ENCODE measurements at places on chromosomes 6 and 20.
A peak's percentile ranks its signal among the peaks of the same experiment; 100 is the strongest.

DNA sequence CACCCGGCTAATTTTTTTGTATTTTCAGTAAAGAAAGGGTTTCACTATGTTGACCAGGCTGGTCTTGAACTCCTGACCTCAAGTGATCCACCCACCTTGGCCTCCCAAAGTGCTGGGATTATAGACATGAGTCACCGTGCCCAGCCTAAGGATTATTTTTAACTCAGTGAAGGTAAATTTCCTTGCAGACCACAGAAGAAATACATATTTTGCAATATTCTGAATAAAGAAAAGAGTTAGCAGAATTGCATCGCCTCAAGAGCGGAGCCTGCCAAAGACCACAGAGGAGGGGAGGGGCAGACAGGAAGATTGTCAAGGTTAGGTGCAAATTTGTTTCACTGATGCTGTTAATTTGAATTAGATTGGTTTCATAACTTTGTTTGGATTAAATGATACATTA is 47.4 kb downstream of the SOD2 start:
- DNase-seq = no peak

DNA sequence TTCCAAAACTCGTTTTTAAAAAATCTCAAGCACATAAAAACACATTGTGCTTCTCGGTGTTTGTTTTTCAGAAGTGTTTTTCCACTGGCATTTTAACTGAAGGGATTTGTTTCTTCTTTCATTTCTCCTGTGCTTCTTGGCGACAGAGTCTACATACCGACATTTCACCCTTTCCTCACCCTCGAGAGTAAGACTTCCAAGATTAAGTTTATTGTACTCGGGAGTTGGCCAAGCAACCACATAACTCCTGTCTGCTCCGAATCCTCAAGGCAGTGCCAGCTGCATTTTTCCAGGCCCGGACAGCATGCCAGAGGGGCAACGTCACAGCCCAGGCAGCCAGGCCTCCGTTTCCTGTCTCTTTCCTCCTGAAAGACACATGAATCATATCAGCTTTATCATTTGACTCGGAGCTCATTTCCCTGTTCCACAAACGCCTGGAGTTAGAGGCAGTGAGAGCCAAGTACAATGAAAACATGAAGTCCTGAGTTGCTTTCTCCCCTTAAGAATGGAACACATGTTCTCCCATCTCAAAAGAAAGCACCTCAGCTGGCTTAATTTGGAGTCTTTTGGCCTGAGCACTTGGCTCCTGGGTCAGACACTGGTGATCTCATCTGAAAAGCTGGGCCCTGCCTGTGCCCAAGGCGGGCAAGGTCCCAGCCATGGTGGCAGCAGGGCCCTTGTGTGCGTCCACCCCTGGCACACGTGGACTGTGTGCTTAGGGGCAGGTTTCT is 23.2 kb upstream of the FAM50B start:
- no peak for DNase-seq

DNA sequence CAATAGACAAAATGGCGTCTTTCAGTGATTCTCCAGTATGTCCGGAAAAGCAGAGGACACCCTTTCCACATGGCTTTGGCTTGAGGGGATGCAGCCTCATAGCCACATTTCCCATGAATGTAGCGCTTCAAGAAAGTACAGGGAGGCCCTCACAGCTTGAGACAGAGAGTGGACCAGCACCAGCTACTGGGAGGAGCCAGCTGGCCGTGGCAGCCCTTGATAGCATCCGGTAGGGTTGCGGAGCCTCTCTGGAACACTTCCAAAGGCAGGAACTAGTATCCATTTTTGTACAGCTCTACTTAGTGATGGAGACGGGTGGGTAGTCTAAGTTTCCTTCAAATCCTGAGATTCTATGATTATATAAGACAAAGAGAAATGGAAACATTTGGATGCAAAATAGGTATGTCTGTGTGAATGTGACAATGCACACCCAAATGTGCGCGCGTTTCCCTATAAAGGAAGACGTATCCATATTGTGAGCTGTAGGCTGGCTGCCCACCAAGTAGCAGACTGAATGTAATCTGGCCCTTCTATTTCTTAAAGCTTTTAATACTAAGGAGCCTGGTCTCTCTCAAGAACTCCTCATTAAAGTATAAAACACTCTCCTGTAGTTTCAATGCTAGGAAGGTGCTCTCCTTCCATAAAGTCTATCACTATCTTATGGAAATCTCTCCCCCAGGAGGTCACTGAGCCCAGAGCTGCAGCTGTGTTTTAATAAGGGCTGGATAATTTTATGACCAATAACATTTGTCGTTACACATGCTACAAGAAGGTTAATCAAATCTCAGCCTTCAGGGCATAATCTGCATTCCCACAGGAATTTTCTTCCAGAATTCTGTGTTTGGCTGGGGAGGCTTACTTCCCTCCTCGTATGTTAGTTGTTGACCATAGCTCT is 74.0 kb downstream of the SOBP start:
- DNase-seq = no peak

DNA sequence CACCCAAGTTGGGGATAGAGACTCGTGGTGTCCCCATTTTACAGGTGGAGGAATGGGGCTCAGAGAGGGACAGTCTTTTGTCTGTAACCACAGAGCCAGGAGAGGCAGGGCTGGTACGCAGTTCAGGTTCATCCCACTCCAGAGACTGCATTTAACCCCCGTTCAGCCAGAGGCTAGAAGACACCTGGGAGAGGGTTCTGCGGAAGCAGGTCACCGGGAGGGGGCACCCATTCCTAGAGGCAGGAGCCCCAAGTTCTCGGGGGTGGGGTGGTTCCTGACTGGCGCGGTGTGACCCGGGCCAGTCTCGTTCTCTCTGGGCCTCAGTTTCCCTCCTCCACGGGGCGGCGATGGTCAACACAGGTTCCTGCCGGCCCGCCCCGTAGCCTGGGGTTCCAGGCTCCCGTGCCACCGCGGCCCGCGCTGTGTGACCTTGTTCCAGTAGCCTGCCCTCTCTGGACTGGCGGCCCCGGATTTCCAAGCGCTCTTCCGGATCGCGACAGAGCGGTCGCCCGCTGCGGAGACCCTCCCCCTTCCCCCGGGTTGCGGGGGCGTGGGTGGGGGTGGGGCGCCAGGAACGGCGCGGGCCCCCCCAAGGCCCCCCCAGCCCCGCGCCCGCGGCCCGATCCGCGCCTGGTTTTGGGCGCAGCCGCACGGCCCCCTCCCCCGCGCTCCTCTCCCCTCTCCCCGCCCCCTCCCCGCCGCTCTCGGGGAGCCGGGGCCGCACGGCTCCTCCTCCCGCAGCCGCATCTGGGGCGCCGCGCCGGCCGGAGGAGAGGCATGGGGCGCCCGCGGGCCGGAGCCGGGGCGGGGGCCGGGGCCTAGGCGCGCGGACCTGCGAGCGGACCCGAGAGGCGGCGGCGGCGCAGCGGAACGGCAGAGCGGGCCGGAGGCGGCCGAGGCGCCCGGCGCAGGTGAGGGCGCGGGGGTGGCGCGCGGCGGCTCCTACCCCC is at the start of gene DLGAP4:
Gene DLGAP4, plus strand, starts transcription at position 738 of the 950 bp plus-strand sequence. CDS start 125,379 bp downstream, outside the sequence.
- DNase-seq = no peak

DNA sequence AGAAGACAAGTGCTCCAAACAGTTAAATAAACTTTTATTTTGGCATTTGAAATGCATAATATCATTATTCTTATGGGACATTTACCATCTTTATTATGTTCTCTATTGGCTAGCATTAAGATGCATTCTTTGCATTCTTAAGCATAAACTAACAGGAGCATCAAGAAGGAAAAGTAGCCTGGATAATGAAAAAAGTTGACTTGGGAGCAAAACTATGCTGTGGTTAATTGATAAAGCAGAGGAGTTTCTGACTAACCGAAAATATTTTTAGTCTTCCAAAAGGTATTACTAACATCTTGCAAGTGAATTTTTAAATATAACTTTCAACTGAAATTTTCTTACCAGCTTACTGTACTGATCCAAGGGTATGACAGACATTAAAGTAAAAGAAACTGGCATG is 140.3 kb downstream of the FLRT3 start:
- no peak for DNase-seq

- no peak for DNase-seq
Measured at GRCh38 chr20:43953919-43954592, 39.4 kb downstream of the TOX2 start.

GRCh38 chr20:49186535-49187329 is 1.4 kb downstream of the STAU1 start:
- DNase-seq = peak; percentile 40

GRCh38 chr20:38255393-38255792 is 5.1 kb downstream of the KIAA1755 start:
- DNase-seq = no peak

- no peak for DNase-seq
Measured at GRCh38 chr6:145895802-145896201, 68.4 kb downstream of the SHPRH start.
